ENCODE measurements at places on chromosomes 2 and 18.

DNA sequence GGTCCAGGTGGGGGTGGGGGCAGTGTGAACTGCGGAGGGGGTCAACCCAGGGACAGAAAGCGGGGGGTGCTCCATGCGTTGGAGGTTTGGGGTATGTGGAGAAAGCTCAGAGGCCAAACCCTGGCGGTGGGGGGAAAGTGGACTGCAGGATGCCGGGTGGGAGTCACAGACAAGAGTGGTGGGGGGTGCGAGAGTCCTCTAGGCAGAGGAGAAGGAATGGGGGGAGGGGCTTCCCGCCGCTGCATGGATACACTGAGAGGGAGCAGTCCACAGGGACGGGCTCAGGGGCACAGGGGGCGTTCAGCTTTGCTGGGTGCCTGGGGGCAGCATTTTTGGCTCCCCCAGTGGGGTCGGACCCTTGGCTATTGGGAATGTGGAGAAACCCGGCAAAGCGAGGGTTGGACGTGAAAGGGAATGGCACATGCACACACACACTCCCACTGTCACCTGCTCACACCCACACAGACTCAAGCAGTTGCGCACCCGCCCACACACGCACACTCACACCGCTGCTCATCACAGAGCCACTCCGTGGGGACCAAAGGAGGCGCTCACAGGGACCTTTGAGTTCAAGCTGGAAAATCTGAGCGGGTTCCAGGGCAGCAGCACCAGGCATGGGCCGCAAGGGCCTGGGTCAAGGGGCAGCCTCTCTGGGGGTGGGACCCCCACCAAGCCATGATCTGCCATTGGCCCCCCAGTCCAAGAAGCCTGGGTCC is 7.7 kb downstream of the GBX2 start:
- no peak for DNase-seq

- DNase-seq, result no peak
These were observed 38.9 kb upstream of the PNO1 start for GRCh38 chr2:68118816-68119215.

DNA sequence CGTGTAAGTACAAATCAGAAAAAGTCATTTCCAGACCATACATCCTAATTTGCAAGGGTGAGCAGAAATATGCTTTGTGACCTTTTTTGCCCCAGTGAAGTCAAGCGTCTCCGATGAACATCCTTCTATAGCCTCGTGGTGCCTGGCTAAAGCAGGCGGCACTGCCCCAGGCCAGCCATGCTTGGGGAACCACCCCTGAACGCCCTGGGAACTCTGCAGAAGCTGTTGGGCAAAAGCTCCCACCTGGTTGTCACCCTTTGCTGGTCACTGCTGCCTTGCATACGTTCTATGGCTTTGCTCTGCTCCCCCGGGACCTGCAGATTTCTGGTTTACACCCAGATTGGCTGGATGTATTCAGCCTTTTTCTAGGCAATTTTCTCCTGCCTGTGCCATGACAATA is 256.4 kb downstream of the SS18 start:
- DNase-seq, result no peak

DNA sequence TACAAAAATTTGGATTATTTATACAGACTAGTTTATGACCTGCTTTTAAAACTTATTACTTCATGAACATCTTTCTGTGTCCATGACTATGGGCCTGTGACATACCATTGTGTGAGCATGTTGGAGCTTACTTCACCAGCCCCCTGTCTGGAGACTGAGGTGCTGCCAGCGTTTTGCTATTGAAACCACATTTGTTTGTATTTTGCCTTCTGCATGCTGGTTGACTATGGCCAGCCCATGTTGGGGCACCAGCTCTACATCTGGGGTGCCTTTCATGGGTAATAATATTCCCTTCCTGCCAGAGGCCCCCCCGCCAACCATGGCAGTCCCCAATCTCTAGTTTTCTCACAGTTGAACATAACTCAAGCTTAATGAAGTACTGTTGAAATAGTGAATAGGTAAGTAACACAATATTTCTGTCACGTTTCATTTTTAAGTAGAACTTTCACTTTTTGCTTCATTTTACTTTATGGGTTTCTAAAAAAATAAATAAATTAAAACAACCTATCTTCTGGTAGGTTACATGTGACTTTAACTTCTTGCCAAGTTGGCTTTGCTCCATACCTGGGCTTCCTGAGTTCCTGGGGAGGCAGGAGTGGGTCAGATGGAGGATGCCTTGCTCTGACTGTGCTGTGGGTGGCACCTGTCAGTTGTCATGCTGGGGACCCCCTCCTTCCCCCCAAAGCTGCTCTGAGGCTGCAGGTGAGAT is 63.9 kb downstream of the DGKD start:
- no peak for DNase-seq

- no peak for DNase-seq
These were observed 255.7 kb upstream of the THUMPD2 start for GRCh38 chr2:40034801-40035200.

DNA sequence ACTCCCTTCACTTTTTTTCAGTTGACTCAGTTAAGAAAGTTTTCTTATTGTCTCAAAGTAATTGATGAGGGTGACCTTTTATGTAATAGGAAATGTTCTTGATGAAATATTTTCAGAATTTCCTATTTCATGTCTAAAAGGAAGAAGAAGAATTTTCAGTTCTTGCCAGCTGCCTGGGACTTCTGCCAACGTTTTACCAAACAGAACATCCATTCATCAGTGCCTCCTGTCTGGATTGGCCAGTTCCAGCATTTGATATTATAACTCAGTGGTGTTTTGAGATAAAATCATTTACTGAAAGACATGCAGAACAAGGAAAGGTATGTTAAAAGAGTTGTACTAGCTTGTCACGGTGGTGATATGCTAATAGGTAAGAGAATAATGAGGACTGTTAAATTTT is 104.7 kb upstream of the MYO3B start:
- DNase-seq, result no peak

GRCh38 chr2:135792401-135793150 is 44.4 kb downstream of the LCT start:
- DNase-seq, result no peak

DNA sequence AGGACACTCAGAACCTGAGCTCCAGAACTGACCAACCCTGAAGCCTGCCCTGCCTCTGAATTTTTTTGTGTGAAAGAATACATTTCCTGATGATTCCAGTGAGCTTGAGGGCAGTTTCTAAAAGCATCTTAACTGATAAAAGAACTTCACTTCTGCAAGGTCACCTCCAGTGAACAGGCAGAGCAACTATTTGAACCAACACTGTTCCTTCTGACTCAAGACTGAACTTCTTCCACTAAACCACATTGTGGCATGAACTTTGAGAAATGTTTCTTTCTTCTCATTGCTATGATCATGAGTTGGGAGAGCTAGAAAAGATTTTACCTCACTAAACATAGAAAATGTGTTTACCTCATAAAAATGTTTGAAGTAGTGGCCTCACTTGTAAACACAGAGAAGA is 83.8 kb upstream of the SERTAD2 start:
- no peak for DNase-seq

DNA sequence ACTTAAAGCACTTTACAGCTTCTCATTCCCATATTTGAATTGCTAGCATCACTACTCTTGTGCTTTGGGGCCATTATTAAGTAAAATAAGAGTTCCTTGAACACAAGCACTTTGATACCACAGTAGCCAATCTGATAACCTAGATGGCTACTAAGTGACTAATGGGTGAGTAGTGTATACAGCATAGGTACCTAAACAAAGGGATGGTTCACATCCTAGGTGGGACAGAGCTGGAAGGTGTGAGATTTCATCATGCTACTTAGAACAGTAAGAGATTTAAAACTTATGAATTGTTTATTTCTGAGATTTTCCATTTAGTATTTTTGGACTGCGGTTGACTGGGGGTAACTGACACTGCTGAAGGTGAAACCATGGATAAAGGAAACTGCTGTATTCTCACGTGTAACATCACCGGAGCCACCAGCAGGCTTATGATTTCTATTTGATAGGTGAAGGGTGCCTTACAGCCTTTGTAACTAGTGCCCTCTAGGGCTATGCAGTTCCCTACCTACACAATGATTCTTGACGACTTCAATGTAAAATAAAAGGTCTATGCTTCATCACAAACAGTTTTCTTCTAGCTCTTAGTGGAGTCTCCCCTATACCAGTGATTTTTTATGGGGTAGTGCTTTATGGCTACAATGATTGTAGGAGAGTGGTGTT is 22.1 kb upstream of the CRIM1 start:
- DNase-seq, result no peak

DNA sequence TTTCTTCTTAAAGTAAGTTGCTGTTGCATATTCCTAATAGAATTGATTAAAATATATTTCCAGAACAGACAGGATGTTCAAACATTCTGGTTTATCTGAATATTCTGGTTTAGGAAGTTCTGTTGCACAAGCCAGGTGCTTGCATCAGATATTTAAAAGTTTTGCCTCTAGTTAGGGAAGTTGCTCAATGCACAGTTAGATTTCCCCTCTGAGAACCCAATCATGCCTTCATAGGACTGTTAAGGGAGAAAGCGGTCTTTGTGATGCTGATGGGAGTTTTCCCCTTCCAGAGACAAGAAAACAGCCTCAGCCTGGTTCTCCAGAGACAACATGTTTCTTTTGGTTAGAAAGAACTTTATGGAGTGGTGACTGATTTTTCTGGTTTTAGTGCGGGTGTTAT is 65.6 kb upstream of the REV1 start:
- DNase-seq, result no peak

- DNase-seq, result peak; percentile 29
These were observed 146.5 kb downstream of the NCKAP5 start for GRCh38 chr2:133421516-133422324.

DNA sequence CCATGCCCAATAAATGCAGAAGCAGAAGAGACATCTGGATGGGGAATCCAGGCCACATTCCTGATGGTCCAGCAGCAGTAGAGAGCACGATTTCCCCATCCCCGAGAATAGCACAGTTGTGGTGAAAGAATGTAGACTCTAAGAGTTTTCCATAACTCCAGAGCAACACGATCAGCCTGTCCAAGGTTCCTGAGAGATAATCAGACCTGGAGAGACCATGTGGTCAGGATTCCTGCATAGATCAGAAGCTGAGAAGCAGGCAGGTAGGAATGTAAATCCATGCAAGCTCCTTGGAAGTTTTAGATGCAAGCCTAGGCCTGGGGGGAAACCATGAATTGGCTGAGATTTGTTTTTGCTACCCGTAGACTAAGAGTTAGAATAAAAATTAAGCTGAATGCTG is 34.2 kb upstream of the PTPRM start:
- DNase-seq, result no peak

GRCh38 chr2:230974096-230974913 is 21.6 kb upstream of the SPATA3 start:
- DNase-seq, result no peak

DNA sequence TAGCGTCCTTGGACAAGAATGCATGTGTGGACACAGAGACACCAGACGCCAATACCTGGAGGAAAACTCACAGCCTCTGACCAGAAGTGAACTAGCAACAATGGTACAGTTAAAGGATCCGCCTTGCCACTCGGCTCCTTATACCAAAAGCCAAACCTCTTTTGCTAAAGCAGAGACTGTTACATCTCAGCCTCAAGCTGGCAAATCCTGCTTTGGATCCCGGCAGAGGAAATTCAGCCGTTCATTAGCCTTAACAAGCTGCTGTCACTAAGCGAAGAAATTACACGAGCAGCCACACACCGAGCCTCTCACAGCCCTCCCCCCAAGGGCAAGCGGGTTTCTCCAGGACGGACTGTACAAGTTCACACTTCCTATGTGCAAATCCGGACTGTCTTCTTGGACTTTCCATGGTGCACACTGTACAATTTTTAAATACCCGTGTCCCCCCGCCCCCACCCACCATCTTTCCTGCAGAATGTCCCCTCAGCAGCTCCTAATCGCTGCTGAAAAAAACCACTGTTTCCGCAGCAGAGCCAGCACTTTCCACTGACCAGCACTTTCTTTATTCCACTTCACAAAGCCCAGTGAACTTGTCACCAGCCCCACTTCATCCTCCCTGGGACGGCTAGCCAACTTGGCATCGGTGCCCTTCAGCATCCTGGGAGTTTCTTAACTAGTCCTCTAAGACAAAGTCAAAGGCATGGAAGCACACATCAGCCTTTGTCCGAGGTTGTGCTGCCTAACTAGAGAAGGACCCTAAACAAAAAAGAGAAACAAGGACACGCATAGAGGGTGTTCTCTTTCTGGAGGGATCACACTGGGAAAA is 1.5 kb downstream of the KLF7 start:
- DNase-seq, result peak; percentile 78

DNA sequence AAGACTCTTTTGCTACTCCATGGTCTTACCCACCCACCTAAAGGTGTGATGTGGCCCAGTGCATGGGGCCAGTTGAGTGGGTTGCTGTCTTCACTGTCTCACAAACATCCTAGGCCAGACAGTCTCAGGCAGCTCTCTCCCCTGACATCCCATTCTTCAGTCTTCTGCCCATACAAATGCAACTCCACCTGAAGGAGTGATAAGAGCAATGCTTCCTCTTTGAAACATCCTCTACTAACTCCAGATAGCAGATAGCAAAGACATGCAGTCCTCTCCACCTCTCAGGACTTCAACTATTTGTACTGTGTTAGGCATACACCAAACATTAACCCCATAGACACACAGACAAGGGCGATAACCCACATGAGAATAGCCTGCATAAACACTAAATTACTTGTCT is 71.3 kb downstream of the MTHFD2 start:
- no peak for DNase-seq

DNA sequence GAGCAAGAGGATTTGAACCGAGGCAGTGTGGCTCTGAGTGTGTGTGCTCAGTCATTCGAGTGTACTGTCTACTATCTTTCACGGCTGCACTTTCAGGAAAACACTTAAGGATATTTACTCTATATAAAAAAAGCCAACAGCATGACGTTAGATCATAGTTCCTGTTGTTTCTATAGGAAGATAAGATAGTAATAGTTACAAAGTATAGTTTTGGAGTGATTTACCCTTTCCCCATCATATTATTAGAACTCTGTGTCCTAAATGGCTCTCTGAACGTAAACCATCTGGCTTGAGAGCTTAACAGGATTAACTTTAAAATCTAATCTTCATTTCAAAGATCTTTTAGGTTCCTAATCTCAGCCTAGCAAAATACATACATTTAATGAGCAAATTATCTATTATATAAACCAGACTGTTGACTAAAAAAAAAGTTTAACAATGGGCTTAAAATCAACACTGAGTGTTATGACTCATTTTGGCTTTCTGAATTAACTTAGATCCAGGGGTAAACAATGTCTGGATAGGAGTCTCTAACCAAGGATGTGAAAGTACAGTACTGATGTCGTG is 150.3 kb upstream of the DNMT3A start:
- peak; percentile 17 for DNase-seq

DNA sequence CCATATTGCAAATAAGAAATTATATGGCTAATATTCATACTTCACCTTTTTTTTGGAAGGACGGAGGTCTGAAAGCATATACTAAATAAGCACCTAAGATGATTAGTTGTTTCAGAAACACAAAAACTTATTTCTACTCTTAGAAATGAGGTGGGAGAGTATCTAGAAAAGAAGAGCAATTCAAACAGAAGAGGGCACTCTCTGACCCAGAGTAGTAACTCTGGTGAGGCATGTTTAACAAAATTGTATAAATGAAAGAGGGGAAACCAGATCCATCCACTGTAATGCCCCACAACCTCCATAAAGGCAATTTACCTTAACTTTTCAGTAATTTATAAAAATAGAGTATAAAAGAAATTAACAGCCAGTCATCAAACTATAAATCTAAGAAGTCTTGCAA is 669.6 kb upstream of the VRK2 start:
- no peak for DNase-seq

Data from WERI-Rb-1 (cell line).